Activated CD4-positive, alpha-beta T cell treated with anti-CD3 and anti-CD28 coated beads, Interleukin-2, amount 50 U/mL, for 24 hours (primary cell): ENCODE measurements at places on chromosomes 12 and 14.

GRCh38 chr12:115260762-115261675, 577.0 kb upstream of the TBX3 start:
- DNase-seq: no peak

- DNase-seq: no peak
Measured at GRCh38 chr12:26297396-26298070, 102.2 kb downstream of the SSPN start.

GRCh38 chr14:73248108-73248868, 11.0 kb downstream of the PAPLN start:
- DNase-seq: no peak

DNA sequence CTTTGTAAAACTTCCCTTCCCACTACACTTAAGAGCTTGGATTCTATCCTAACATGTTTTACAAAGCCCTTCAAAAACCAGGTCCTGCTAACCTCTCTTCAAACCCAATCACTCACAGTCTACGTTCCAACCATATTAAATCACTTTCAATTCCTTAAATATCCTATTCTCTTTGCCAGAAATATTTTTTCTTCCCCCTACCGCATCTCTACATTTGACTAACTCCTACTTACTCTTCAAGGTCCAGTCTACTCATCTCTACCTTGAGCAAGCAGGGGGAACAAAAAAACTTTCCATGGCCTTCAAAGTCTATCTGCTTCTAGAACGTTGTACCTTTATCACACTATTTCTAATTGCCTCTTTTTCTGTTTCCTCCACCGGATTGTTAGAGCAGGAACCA, 6.1 kb downstream of the ERGIC2 start:
- no peak for DNase-seq

DNA sequence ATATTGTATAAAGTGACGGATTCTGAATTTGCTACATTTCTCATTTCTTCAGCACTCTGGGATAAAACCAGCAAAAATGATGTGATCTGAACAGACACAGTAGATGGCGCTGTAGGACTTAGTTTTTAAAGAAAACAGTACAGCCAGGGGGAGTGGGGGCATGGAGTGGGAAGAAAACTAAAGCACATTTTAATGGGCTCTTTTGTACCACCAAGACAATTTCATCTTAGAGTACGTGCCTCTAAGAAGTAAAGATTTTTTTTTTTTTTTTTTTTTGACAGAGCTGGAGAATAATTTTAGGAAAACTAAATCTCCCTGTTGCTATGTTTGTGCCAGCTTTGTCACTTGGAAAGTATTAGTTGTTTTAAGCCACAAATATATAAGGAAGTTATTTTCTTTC, 124.4 kb downstream of the RAD51B start:
- DNase-seq: no peak

DNA sequence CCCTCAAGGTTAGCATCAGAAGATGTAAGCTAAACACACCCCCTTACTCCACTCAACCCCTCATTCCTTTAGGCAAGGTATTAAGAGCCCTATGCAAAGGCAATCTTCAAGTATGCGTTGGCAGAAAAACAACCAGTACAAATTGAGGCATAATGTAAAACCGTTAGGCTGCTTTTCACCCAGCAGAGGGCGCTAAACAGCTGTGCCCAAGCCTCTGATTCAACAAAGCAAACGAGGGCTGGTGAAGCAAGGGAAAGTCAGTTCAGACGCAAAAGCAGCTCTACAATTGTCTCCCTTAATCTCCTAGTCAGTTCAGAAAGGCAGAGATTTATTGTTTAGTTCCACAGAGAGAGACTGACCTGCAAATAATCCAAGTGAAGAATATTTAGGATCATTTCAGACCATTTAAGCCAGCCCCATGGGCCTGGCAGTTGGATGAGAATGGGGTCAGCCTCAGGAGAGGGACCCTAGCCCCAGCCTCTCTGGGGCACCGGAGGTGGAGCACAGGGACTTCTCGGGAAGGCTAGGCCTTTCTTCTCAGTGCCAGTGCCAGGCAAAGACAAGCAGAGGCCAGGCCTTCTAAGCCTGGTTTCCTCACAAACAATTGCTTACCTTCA, 23.5 kb downstream of the DCAF5 start:
- DNase-seq: peak; percentile 71

- DNase-seq: no peak
Measured at GRCh38 chr12:65536876-65537681, 258.6 kb downstream of the MSRB3 start.

GRCh38 chr12:118103601-118104382, at the start of gene VSIG10:
Gene VSIG10, minus strand, starts transcription at chr12:118104011. Its CDS starts 340 bp downstream, at chr12:118103671.
- DNase-seq: no peak

DNA sequence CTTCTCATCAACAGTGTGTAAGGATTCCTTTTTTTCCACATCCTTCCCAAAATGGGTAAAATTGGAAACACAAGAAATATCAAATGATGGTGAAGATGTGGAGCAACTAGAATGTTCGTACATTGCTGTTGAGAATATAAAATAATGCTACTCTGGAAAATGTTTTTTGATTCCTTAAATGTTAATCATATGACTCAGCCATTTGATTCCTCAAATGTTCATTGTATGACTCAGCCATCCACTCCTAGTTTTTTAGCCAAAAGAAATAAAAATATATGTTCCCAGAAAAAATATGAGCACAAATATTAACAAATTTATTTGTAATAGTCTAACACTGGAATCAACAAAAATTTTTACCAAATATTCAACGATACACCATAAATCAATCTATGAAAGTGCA, 1108.6 kb downstream of the LRFN5 start:
- DNase-seq: no peak

- no peak for DNase-seq
Measured at GRCh38 chr12:98635657-98636323, 8.8 kb downstream of the IKBIP start.

DNA sequence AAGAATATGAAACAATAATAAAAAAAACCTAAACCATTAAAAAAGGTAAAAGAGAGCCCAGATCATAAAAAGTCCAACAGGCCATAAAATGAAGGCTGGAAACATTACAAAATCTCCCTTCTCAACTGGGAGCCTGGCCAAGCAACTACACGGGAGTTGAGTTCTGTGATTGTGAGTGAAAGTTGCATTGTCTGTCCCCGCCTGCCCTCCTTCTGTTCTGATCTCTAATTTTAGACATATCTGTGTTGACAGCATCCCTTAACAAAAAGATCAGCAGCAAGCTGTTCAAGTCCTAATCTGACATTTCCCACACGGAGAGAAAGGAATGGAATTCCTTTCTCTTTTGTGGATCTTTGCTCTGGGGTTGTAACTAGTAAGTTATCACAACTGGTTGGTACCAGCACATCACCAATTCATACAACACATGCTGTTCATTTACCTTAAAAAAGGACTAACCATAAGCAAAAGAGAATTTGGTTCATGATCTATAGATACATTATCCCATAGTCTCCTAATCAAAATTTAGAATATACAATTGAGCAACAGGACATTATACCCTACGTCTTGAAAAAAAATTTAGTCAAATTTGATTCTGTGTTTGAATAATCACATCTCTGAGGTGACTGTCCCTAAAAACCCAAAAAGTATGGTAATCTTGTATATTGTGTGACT, 205.1 kb upstream of the GZMB start:
- no peak for DNase-seq
